ENCODE measurements at places on chromosomes 2 and 18.

GRCh38 chr2:139259422-139260051, 479.3 kb upstream of the NXPH2 start:
- DNase-seq: no peak

- DNase-seq: no peak
Observed at GRCh38 chr18:9712130-9712577, 4.1 kb downstream of the RAB31 start.

DNA sequence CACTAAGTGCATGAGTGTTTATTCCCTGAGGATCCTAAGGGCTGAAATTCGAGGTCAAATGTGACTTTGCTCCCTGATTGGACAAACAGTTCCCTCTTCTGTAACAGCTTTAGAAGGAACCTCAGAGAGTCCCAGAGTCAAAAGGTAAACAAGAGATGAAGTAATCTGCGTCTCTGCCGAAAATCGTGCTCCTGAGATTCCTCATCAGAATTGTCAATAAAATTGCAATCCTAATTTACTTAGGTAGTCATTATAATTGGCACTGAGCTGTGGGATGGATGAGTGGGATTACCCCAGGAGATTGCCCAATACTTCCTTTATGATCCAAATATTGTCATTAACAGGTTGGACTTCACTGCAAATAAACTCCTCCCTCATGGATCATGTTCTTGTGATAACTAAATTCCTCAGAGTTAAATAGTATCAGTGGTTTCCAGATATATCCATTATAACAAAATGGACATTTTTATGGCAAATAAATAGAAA, 907 bp upstream of the SUCLG1 start:
- DNase-seq: no peak

DNA sequence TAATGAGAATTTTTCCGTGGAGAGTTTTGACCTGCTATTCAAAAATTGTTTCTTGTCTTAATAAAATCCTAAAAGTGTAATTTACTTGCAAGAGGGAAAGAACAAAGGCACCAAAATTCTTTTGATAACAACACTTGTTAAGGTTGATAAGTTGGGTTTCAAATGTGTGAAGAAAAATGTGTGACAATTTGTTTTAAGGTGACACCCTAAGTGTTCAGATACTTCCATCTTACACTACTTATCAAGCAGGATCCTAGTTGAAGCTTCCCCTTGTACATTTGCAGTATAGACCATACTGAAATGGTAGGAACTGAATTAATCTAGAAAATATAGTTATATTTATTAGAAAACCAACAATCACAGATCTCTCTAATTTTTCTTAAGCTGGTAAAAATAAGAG, 204.6 kb downstream of the ARHGAP15 start:
- no peak for DNase-seq

- no peak for DNase-seq
Observed at GRCh38 chr2:227154986-227155774, 8.8 kb downstream of the COL4A4 start.

DNA sequence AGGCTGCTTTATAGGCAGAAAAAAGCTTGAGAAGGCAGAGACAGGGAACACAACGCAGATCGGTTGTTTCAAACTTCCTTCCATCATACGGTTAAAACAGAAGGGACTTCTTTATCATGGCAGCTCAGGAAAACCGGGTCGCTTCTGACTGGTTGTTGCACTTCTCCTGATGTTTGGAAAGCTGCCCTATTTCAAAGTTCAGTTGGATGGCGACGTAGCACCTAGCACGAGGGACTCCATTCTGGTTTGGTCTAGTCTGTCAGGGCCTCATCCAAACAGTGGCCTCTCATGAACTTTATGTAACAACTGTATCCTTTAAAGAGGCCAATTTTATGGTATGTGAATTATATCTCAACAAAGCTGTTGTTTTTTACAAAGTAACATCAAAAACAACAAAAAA, 210.1 kb upstream of the RAB12 start:
- DNase-seq: no peak

- no peak for DNase-seq
Observed at GRCh38 chr18:27447930-27448329, 262.8 kb upstream of the CHST9 start.

- no peak for DNase-seq
Observed at GRCh38 chr2:48914477-48915089, 159.1 kb upstream of the LHCGR start.

- DNase-seq: no peak
Observed at GRCh38 chr2:118255301-118255700, 167.0 kb downstream of the INSIG2 start.

GRCh38 chr2:58798676-58799208, 557.6 kb upstream of the FANCL start:
- DNase-seq: no peak

DNA sequence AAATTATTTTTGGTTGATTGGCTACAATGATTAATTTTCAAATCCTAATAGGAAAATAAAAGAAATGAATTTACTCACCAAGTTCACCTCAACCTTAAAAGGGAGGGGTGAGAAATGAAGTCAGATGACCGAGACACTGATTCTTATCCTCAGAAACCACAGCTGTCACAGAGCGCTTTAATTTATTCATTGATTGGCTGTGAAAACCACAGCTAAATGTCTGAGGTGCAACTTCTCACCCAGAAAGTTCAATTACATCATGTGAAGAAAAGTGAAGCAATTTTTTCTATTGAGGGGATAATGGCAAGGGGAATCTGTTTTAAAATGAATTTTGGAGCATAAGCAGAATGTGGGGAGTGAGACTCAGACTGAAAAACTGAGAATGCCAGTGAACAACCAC, 128.4 kb downstream of the RNF152 start:
- no peak for DNase-seq

DNA sequence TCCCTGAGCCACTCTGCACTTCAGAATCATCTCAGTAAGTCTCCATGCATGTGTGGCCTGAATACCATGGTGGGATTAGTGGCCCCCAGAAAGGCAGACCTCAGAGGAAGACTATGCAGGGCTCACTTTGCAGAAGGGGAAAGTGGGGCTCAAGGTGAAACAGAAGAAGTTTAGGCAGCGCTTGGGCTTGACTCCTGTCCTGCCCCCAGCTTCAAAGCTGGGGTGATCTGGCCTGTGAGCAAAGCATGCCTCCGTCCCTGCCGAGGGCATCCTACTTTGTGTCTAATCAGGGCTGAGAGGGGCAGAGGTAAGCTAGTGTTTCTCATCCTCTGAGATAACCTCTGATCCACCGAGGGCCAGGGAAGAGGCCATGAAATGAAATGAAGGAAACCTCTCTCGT, 7.9 kb downstream of the CAPN13 start:
- no peak for DNase-seq

GRCh38 chr2:70671092-70671675, 96.8 kb downstream of the ADD2 start:
- no peak for DNase-seq

GRCh38 chr2:46863882-46864281, 51.7 kb downstream of the MCFD2 start:
- no peak for DNase-seq

DNA sequence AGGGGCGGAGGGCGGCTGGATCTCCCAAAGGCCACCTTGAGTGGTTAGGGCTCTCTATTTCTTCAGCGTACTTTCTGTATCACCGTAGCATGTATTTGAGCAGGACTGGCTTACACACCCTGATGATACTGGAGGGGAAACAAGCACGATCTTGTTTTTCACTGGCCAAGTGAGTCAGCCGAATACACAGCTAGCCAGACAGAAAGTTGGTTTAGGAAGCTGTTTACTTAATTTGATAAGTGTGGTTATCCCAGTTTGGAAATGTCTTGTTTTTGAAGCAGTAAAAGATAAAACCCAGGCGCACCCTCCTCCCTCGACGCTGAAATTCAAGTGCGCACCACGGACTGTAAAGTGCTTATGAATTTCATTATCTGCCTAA, 582 bp downstream of the RIOK3 start:
- no peak for DNase-seq

DNA sequence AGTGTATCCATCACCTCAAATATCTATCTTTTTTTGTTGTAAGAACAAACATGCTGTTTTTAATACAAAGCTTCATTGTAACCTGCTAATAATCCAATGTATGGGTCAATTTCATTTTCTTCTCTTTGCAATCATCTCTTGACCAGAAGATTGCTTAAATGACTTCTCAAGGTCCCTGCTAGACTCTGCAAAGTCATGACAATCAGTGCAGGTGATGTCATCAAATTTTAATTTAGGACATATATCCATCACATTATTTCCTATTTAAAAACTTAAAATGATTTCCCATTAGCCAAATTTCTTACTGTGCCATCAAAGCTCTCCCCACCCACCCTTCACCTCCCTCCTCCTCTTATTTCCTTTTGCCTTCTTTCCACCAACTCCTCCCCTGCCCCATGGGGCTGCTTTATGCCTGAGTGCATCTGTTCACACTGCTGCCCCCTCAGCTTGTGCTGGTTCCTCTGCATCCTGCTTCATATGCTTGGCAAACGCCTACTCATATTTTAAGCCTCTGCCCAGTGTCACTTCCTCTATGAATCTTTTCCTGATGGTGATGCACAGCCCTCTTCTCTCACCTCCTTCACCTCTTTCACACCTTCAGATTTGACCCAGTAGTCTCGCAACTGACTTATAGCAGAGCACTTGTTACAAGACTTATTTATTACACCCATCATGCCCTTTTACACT, 20.3 kb downstream of the PLEK start:
- DNase-seq: no peak

- no peak for DNase-seq
Observed at GRCh38 chr18:45060102-45060501, 379.4 kb downstream of the SETBP1 start.

- no peak for DNase-seq
Observed at GRCh38 chr18:77342736-77343135, 93.1 kb downstream of the GALR1 start.

DNA sequence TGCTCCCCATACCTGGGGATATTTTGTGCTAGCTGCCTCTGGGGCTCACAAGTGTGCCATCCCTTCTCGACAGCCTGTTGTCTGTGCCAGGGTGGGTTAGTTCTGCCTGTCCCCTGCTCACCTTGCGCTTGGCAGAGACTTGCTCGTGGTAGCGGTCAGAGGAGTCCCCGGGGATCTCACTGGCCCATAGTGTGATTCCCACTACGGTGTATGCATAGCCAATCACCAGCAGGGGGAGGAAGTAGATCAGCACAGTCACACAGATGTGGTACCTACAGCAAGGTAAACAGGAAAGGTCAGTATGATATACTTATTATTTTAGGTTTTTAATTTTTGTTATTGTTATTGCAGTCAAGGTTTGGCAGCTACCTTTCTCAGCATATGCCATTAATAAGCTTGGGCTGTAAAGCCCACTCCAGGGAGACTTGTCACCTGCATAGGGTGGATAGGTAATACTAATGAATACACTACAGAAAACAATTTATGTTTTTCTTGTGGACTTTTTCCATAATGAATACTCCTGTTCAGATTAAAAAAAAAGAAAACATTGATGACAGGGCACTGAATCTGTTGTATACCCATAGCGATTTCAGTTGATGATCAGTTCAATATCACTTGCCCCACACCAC, 95.2 kb downstream of the POLE4 start:
- no peak for DNase-seq

- no peak for DNase-seq
Observed at GRCh38 chr2:45984896-45985473, 312.2 kb upstream of the EPAS1 start.

GRCh38 chr2:75022516-75022915, 64.1 kb downstream of the POLE4 start:
- no peak for DNase-seq

DNA sequence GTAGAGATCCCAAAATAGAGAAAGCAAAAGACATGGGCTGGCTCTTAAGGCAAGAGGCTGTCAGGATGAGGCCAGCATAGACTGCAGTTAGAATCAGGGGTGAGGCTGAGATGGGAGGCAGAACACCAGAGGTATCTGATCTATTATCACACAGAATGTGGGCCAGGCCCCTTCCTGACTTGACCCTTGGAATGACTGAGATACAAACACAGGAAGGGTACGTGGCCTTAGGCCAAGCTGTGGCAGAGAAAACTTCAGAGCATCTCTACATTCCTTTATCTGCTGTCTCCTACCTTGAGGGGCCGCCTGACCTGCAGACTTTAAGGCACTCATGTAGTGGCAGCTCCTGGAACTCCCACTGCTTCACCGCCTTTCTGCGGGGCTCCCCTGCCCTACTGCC, 28.4 kb downstream of the TMEM17 start:
- no peak for DNase-seq

GRCh38 chr18:51739044-51739666, 541.7 kb upstream of the MEX3C start:
- DNase-seq: no peak

GRCh38 chr2:175431101-175431946, 249.8 kb upstream of the ATP5MC3 start:
- DNase-seq: no peak

DNA sequence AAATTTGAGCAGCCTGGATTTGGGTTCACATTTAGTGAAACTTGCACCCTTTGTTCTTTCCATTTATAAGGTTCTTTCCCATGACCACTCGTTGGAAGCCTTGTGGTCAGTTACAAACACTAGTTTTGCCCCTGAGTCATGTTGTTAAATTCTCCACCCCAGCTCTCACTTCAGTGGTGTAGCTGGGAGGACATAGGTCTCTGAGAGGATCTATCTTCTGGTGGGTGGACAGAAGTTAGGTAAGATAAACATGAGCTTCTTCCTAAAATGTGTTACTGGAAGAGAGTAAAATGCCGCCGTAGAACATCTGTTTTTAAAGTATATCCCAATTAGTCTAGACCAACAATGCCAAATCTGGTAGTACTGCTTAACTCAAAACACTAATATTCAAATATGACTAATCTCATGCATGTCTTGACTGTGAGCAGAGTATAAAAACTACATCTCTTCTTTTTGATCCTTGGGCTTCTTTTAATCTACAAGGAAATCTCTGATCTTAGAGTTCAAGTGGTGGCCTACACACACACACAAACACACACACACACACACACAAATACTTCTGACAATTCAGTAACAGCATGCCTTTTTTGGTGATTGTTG, 162.6 kb upstream of the FN1 start:
- no peak for DNase-seq

DNA sequence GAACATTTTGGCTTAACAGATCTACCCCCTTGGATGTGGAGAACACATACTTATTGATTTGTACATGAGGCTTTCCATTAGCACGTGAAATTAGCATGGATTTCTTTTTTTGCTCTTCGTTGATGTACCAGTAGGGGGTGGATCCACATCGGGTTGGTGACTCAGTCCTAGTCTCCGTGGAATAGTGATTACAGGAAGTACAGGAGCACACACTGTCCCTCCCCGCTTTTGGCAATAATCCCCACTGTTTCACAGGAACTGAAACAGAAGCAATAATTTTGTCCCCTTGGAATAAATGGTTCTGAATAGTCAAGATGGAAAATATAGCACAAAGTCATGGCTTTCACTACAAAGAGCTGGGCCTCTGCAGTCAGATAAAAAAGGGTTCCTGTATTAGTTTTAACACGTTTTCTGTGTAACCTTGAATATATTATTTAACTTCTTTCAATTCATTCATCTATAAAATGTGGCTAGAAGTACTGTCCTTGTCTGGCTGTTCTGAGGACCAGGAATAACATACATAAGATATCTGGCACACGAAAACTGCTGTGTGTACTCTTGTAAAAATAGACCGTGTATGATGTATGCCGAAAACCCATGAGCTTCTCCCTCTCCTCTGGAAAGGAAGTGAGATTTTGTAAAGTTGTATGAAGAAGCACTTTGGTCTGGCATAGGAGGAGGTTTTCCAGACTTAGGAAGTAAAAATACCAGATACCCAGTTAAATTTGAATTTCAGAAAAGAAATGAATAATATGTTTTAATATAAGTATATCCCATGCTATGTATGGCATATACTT, 229.2 kb downstream of the GALR1 start:
- no peak for DNase-seq

- DNase-seq: no peak
Observed at GRCh38 chr2:112730216-112730615, 9.4 kb downstream of the NT5DC4 start.
